Stimulated activated CD8-positive, alpha-beta memory T cell treated with anti-CD3 and anti-CD28 coated beads, Interleukin-2, amount 100 ng/mL, for 48 hours (primary cell): ENCODE measurements at places on chromosomes 6 and 20.

GRCh38 chr6:167691533-167692312 is 135.0 kb upstream of the AFDN start:
- no peak for DNase-seq

- DNase-seq: no peak
Observed at GRCh38 chr6:159301810-159302593, 132.8 kb downstream of the FNDC1 start.

DNA sequence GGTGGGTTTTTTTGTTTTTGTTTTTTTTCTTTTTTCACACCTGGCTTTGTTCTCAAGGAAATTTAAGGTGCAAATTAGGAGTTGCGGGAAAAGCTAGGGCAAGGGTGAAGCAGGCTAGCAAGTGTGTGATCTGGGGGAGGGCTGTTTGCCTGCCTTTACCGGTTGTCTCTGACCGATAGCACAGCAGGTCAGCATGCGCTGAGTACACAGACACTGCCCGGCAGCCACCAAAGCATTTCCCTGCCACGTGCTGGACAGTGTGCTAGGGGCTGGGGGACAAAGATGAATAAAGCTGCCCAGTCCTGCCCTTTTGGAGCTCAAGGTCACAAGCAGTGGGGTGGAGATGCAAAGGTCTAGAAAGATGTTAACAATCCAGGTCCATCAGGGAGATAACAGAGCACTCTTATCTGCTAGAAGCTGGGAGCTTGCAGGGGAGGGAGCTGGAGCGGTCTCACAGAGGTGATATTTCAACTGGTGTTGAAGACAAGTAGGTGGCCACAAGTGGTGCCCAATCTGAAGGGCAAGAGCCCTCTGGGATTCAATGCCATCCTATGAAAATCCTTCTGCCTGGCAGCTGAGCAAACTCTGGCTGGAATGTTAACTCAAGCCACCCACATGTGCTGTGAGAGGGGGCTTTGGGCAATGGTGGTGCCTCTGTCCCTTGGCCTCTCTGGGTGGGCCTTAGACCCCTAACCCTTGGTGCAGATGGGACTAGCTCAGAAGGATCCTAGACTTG is 24.5 kb downstream of the TTBK1 start:
- DNase-seq: no peak

DNA sequence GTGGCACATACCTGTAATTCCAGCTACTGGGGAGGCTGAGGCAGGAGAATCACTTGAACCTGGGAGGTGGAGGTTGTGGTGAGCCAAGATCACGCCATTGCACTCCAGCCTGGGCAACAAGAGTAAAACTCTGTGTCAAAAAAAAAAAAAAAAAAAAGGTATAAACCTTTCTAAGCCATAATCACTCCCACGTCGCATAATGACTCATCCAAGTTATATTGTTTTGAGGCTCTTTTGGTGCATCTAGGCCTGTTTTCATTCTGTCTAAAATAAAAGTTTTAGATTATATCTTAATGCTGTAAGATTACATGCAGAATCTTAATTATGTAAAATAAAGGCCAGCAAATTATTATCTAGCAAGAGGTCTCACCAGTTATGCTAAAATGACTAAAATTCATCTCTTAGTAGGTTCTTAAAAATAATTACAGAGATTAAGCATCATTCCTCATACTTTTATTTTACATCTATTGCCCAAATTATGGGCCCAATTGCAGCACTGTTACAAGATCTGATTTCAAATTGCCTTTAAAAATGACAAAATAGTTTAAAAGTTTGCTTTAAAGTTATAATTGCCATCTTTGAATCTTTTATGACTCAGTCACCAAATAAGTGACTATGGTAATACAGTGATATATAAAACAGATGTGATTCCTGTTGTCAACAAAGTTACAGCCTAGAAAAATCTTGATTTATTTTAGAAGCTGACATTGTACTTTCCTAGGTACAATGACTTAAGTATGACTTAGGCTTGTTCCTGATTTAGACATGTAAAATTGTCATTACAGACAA is 10.4 kb upstream of the SUMO4 start:
- no peak for DNase-seq

DNA sequence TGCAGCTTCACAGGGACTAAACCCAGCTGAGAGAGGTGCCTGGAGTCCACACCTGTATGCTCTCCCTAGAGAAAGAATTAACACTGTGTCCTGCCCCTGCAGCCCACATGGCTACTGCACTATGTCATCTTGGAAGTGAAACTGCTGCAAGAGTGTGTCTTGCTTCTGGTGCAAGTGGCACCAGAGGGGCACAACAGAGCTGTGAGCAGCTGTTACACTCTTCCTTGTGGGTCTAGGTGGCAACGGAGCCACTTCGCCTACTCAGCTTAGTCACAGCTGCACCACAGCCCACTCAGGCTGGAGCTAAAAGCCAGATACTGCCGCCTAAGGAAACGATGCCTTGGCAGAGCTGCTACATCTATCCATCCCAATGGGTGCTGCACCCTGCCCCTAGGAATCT is 391.4 kb downstream of the COL12A1 start:
- DNase-seq: no peak

- DNase-seq: no peak
Observed at GRCh38 chr20:2799271-2799670, 1.2 kb downstream of the CPXM1 start.

DNA sequence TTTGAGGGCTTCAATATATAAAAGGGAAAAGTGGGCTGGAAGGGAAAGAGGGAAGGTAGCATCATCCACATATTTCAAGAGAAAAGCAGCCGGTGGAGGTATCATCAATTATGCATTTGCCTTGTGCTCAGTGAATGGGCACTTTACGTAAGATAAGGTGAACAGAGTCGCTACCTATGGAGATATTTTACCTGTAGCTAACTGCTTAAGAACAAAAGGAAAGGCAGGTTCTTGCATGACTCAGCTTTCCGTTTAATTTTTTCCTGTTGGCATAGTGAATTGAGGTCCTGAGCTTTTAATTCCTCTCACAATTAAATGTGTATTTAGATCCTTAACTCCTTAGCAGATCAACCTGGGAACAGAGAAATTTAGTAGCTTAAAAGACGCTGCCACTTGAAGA is 25.5 kb upstream of the PLCB4 start:
- no peak for DNase-seq

DNA sequence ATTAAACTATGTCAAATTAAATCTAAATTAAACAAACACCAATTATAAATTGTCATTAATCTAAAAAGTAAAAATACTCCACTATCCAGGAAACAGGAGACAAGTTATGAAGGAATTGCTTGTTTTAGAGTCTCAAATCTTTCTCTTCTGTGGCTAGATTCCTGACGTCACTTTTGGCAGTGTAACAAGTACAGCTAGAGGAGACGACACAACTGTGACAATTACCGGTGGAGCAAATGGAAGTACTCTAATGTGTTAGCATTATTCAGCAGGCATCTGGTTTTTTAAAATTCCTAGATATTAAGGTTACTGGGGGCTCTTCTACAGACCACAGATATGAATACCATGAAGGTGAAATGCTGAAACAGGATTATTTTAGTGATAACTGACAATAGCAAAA is 1042.7 kb downstream of the EPHA7 start:
- DNase-seq: no peak

DNA sequence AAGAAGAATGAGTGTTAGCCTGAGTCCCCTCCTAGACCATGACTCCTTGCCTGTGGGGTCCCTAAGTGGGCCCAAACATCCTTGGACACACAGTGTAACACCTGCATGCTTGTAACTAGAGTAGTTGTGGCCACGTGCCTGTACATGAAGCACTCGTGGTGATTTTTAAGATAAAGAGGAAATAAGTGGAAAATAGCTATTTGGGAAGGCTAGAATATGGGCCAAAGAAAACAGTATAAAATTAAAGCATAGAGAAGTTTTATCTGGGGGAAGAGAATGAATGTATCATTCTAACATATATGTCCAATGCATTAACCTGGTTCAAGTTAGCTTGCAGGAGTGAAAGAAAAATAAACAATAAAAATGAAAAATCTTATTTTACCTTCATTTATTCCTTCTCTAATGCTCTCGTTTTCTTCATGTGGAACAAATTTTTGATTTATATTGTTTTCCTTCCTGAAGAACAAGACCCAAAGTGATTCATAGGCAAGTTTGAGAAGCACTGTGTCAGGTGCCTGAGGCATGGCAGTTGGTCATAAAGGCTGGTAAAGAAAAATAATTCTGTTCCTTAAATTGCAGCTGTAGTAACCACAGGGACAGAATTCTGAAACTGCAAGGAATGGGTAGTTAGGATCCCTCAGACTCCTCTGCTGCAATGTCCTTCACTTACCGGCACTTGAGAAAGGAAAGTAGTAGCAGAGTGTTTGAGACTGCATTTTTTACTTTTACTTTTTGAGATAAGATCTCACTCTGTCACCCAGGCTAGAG is 8.5 kb upstream of the CST3 start:
- DNase-seq: no peak
